Stimulated activated CD4-positive, alpha-beta T cell treated with anti-CD3 and anti-CD28 coated beads, Interleukin-12 subunit alpha, Interleukin-12 subunit beta, amount 100 ng/mL, for 24 hours (primary cell): ENCODE measurements at places on chromosomes 4 and X.

DNA sequence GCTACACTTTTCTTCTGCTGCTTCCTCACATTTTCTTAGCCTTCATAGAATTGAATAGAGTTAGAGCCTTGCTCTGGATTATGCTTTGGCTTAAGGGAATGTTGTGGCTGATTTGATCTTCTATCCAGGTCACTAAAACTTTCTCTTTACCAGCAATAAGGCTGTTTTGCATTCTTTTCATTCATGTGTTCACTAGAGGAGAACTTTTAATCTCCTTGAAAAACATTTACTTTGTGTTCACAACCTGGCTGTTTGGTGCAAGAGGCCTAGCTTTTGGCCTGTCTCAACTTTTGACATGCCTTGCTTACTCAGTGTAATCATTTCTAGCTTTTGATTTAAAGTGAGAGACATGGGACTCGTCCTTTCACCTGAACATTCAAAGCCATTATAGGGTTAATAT lies 87.7 kb upstream of the RAB40AL start:
- DNase-seq, result no peak

GRCh38 chrX:69362856-69363255 lies 141.3 kb upstream of the NALF2 start:
- DNase-seq, result no peak

DNA sequence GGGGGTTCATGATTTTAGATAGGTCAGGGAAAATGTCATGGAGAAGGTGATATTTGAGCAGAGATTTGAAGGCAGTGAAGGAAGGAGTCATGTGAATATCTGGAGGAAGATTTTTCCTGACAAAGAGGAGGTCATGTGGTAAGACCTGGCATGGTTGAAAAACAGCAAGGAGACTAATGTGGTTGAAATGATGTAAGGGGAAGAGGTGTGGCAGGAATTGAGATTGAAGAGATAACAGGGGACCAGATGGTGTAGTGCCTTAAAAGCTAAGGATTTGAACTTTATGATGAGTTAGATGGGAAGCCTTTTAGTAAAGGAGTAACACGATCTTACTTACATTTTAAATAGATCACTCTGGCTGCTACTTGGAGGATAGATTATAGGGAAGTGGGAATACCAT lies 210.9 kb downstream of the RTL9 start:
- DNase-seq, result no peak

GRCh38 chr4:108365551-108365950 lies 196.8 kb upstream of the LEF1 start:
- DNase-seq, result no peak

- no peak for DNase-seq
Measured at GRCh38 chrX:29824176-29824906, 391.0 kb upstream of the MAGEB2 start.

- DNase-seq, result no peak
Measured at GRCh38 chr4:98564852-98565251, 93.6 kb downstream of the TSPAN5 start.

DNA sequence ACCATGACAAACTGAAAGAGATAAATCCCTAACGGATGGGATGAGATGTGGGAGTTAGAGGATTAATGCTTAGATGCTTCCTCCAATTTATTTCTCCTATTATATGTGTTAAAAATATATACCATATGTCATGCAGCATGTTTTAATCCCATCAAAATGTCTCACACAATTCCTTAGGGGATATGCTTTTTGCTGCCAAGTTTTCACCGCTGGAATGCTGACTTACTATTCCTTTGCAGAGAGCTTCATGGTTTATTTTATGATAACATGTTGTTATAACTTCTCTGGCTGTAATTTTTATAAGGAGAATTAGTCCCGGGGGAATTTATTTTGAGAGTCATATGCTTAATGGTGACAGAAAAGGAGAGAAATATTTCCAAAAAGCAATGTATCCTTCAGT lies 670.3 kb downstream of the IL1RAPL1 start:
- DNase-seq, result no peak

DNA sequence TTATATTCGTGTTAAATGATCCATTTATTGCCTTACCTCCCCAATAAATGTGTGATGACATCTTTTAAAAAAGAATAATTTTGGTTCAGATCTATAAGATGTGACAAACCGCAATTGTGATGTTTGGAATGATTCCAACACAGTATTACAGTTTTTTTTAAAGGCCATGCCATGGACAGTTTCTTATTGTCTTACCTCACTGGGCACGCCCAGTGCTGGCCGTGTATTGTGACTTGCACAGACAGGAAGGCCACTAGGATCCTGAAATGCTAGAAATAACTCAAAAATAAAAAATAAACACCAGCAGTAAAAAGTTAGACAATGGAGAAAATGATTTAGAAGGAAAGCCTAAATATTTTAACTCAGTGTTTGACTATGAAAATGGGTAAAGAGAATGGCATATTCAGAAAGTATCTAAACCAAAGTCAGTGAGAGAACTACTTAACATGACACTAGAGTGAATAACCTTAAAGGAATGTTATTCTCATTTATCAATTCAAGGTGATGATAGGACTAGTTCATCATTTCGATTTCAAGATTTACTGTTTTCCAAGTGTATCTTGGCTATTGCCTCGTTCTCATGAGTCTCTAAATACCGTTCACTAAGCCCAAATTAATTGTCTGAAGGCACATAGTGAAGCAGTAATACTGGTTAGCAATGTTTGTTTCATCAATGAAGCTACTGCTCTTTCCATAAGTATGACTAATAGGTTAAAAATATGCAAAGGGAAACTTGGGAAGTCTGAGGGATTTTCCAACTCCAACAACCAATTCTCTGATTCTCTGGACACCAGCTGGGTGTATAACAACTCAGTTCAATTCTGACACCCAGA lies 46.1 kb upstream of the VEGFC start:
- DNase-seq, result no peak

GRCh38 chrX:70038515-70038914 lies 11.2 kb downstream of the AWAT2 start:
- DNase-seq, result no peak

GRCh38 chr4:127965803-127966175 lies 583 bp downstream of the ABHD18 start:
- DNase-seq, result peak; percentile 54

DNA sequence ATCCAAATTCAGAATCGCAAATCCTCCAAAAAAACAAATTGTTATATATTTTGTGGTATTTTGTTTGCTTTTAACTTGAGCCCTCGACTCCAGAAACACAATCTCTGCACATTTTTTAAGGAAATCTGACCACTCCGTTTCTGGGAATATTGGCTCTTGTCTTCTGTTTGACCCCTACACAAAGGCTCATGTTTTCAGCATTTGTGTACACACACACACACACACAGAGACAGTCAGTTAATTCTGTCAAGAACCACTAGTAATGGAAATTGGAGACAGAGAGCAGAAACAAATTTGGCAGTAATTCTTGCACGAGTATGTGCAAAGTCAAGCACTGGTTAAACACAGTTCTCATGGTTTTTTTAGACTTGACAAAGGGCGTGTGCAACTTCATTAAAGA lies 115.4 kb downstream of the AFAP1 start:
- no peak for DNase-seq

DNA sequence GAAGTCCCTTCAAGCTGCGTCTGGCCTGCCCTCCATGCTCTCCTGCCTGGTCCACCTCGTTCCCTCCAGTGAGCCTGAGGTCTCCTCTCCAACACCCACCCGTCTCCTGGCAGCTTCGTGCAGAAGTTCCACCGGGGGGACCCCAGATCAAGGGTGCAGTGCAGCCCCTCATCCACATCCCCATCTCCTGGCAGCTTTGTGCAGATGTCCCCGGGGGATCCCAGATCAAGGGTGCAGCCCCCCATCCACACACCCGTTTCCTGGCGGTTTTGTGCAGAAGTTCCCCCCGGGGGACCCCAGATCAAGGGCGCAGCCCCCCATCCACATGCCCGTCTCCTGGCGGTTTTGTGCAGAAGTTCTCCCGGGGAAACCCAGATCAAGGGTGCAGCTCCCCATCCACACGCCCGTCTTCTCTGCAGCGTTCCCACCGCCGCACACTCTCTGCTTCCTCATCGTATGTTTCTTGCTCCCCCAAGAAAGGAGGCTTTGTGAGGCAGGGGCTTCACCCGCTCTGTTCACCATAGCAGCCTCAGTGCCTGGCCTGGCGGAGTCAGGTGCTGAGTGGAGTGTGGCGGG lies 35.7 kb downstream of the PIGG start:
- DNase-seq, result no peak

DNA sequence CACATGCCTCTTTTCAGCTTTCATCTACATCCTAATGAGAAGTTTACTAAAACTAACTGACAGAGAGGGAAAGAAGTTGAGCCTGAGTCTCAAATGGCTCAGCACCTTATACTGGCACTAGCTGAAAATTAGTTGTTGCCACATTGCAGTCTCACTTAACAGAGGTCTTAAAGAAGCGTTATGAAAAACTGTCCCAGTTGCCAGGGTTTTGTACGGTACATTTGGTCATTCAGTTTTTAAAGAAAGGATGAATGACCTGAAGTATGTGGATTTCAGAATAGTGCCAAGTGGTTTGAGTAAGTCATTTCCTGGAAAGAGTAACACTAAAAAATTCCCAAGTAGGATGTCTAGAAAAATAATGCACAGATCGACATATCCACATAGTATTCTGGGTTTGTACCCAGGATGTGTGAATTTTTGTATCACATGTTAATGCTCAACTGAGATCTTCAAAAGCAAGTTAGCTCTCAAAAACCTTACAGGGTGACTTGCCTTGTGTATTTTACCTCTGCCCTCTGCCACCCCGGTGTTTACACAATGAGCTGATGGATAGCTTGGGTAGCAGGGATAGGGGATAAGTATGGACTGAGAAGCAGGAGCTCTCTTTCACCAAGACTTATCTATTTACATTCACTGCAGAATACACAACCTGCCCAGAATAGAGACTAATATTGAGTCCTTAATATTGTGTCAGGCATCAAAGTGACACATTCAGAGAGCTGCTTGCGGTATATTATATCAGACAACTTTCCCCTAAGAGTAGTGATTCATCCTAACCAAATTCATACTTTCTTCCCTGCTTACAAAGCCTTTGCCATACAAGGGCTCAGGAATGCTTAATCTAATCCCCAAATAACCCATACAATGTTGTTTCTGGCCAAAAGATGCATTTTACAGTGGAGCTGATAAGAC lies 1075.7 kb upstream of the PABPC4L start:
- DNase-seq, result no peak

GRCh38 chrX:16786791-16787735 lies 797 bp downstream of the TXLNG start:
- peak; percentile 8 for DNase-seq

DNA sequence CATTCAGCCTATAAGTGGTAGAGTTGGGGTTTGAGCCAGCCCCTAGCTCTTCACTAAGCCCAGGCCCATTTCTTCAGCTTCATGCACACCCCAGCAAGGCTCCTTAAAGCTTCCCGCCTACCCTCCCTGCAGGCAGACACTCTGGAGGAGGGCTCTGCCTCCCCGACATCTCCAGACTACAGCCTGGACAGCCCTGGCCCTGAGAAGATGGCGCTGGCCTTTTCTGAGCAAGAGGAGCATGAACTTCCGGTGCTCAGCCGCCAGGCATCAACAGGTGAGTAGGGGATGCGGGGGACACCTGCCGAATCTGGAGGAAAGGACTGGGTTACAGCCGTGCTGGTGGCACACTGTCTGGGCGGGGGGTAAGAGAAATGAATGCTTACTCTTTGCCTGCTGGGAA lies 11.1 kb downstream of the SASH3 start:
- DNase-seq, result no peak

DNA sequence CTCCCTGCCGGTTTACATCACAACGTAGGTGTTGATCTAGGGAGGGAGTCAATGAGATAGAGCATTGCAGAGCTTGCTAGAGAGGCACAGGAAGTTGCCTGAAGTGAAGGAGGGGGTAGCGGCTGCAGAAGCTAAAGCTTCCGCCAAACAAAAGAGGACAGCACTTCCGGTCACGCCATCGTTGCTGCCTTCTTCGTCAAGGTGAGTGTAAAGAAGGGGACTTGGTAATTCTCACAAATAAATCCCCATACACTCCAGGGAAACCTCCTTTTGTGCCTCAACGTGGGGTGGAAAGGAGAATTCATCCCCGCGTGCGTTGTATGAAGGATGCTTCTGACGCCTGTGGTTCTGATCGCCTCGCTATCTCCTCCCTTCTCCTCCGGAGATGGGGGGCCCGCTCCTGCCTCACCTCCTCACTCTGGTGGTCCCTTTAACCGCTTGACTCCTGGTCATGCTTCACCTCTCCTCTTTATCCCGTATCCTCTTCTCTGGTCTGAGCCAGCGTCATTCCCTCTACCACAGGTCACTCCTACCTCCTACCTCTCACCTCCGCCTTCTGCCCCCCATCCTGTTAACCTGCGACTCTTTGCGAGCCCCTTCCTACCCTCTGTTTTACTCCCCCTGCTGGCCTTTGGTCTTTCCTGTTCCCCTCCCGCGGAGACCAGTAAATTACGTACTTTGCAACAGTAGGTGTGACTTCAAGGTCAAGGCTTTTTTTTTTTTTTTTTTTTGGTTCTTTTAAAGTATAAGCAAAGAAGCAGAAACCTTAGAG lies 59.9 kb downstream of the GSPT2 start:
- peak; percentile 29 for DNase-seq

DNA sequence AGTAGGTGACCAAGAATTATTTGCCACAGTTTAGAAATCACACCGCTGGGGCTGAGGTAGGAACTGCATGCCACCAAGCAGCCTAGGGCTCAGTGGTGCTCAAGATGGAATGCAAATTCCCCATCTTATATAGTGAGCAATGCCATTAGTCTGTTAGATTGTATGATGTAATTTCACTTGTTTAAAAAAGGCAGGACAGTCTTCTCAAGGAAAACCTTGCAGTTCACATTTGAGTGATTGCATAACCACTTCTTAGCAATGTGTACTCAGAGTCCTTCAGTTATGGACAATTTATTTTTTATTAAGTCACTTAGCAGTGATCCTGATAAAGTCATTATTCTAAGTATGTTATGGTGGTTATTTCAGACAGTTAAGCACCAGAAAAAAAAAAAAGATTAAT lies 142.9 kb upstream of the SFRP2 start:
- DNase-seq, result no peak

DNA sequence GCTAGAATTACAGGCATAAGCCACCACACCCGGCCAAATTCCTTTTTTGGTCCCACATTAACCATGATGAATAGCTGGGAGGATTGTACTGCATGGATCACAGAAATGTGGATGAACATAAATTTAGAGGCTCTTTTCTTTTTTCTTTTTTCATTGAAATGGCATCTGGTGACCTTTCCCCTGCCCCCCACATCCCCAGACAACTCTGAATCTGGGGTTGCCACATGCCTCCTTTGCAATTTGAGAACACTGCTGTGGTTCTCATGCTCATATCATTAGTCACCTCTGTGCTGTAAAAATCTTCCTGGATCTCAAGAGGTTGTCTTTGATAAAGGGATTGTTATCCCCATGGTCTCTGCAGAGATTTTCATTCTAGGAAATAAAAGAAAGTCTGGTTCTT lies 22.8 kb upstream of the FMR1NB start:
- DNase-seq, result no peak

- no peak for DNase-seq
Measured at GRCh38 chr4:7375427-7375826, 59.3 kb downstream of the PSAPL1 start.
